ENCODE measurements at places on chromosomes 11 and 22.

GRCh38 chr11:69419662-69420395 is 61.6 kb upstream of the LINC01488 start:
- H3K4me3 ChIP-seq, result no peak overlapping the region
- H3K27me3 ChIP-seq, result peaks cover 5% of the 10 kb centered on the region
- H3K4me1 ChIP-seq, result no peaks in the 10 kb centered on the region

- no peaks in the 10 kb centered on the region for H3K27me3 ChIP-seq
- no peak overlapping the region for H3K27ac ChIP-seq
- H3K4me3 ChIP-seq, result no peak overlapping the region
- no peak for DNase-seq
- H3K4me1 ChIP-seq, result peaks cover 2% of the 10 kb centered on the region
Observed at GRCh38 chr11:2796508-2797113, 89.0 kb downstream of the CDKN1C start.

DNA sequence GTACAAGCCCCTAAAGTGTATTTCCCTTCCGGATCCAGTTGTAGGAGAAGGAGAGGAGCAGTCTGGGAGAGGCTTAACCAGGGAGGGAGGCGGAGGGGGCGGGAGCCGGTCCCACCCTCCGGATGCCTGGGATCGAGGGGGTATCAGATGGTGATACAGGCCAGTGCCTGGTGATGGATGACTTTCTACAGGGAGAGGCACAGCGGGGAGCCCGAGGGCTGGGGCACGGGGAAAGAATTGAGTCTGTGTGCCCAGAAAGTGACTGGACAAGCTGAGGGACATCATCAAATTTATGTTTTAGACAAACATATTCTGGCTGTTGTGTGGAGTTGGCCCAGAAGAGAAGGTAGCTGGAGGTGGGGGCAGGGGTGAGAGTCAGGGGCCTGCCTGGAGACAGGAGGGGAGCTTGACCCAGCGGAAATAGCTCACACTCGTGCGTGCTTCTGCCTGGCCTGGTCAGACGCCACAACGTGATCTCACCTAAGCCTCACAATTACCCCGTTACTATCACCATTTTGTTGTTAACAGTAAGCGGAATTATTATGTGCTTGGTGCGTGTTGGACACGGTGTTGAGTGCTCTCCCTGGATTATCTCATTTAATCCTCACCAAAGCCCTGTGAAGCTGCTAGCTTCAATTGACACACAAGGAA is 42.4 kb downstream of the AMPD3 start:
- no peak overlapping the region for H3K27ac ChIP-seq
- peaks cover 16% of the 10 kb centered on the region for H3K36me3 ChIP-seq
- DNase-seq, result no peak
- H3K4me1 ChIP-seq, result no peaks in the 10 kb centered on the region

DNA sequence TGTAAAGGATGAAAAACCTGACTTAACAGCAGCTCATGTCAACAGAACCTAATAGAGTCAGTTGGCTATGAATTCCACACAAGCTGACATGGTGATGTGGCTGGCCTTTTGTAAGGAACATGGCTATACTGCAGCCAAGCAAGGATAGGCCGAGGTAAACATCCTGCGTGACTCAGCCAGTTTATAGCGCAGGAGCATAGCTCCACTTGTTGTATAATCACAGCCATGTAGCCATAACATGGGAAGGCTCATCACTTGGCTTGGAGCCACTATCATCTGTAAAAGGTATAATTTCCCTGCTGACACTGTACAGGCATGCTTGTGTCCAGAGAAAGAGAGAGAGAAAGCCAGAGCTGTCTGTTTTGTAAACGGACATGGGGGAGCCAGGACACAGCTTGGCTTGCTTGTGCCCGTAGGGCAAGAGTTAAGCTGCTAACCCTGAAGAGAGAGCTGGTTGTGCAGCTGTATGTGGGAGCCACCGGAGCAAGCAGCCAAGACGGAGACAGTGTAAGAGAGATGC is 104.4 kb upstream of the PLET1 start:
- no peaks in the 10 kb centered on the region for H3K36me3 ChIP-seq
- no peaks in the 10 kb centered on the region for H3K4me1 ChIP-seq
- no peak overlapping the region for H3K27ac ChIP-seq

- no peak overlapping the region for H3K4me3 ChIP-seq
- peaks cover 26% of the 10 kb centered on the region for H3K4me1 ChIP-seq
- H3K27ac ChIP-seq, result no peak overlapping the region
- H3K27me3 ChIP-seq, result no peaks in the 10 kb centered on the region
Observed at GRCh38 chr11:2527621-2528291, 82.9 kb downstream of the KCNQ1 start.

DNA sequence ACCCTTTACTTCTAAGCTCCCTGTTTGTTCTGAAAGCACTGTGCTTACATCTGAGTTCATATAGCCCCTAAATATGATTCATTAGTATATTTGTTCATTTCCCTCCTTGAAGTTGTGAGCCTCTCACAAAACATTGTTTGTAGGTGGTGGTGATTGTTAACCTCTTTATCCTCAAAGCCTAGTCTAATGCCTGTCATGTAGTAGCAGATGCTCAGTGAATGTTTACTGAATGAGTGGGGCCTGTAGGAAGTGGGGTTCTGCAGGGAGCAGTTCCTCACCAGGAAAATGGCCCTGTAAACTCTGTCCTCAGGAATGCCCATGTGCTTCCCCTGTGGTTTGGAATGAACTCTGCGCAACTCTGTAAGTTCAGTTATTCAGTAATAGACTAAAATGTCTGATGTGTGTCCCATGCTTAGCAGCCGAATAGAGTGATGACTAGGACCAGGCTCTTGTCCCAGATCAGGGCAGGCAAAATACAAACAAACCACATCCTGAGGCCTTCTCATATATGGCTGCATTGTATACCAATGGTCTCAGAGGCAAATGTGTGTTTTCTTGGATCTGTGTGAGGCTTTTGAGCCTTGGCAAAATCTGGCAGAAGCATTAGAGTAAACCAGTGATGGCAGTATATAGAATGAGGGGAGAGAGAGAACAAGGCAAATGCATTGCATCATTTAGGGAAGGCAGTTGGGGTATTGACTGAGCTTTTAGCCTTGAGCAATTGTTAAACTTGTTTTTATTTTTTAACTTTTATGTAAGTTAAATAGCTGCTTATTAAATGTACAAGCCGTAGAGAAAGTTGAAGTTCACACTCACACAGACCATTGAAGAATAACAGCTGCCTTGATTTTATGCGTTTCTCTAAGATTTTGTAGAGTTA is 91.4 kb upstream of the BIRC3 start:
- no peak overlapping the region for H3K27ac ChIP-seq
- H3K4me3 ChIP-seq, result no peak overlapping the region
- no peak for DNase-seq
- H3K36me3 ChIP-seq, result no peaks in the 10 kb centered on the region
- peaks cover 4% of the 10 kb centered on the region for H3K27me3 ChIP-seq

GRCh38 chr22:37552524-37553163 is 7.6 kb upstream of the CDC42EP1 start:
- H3K27ac ChIP-seq, result no peak overlapping the region
- H3K27me3 ChIP-seq, result peaks cover 18% of the 10 kb centered on the region
- no peaks in the 10 kb centered on the region for H3K36me3 ChIP-seq
- no peaks in the 10 kb centered on the region for H3K4me1 ChIP-seq
- no peak overlapping the region for H3K4me3 ChIP-seq

GRCh38 chr11:14105446-14105845 is 142.9 kb downstream of the SPON1 start:
- DNase-seq, result no peak
- H3K27ac ChIP-seq, result no peak overlapping the region
- H3K27me3 ChIP-seq, result no peaks in the 10 kb centered on the region
- peaks cover 1% of the 10 kb centered on the region for H3K36me3 ChIP-seq
- H3K4me3 ChIP-seq, result no peak overlapping the region
- peaks cover 14% of the 10 kb centered on the region for H3K4me1 ChIP-seq

DNA sequence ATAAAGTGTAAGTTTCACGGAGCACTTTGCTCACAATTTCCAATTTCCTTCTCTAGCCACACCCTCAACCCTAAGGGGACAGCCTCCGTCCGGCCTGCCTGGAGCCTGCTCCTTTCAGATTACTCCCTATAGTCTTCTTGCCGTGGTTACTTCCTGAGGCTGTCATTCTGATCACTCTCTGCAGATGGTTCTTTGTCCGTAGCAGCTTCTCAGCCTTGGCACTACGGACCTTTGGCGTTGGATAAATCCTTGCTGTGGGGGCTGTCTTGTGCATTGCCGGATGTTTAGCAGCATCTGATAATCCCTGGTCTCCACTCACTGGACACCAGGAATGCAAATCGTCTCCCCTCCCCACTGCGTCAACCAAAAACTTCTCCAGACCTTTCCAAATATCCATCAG is 447.5 kb upstream of the KIRREL3 start:
- peaks cover 2% of the 10 kb centered on the region for H3K27me3 ChIP-seq
- no peak overlapping the region for H3K27ac ChIP-seq
- no peak for DNase-seq
- H3K4me1 ChIP-seq, result no peaks in the 10 kb centered on the region
- H3K36me3 ChIP-seq, result no peaks in the 10 kb centered on the region

- H3K27me3 ChIP-seq, result peaks cover 3% of the 10 kb centered on the region
- H3K27ac ChIP-seq, result no peak overlapping the region
- no peaks in the 10 kb centered on the region for H3K36me3 ChIP-seq
- DNase-seq, result no peak
- no peak overlapping the region for H3K4me3 ChIP-seq
Observed at GRCh38 chr22:44344407-44344806, 31.7 kb upstream of the SHISAL1 start.

- no peaks in the 10 kb centered on the region for H3K36me3 ChIP-seq
- no peak overlapping the region for H3K4me3 ChIP-seq
- no peak for DNase-seq
- peaks cover 16% of the 10 kb centered on the region for H3K4me1 ChIP-seq
Observed at GRCh38 chr11:33696931-33697638, 3.5 kb downstream of the C11orf91 start.

- no peaks in the 10 kb centered on the region for H3K4me1 ChIP-seq
- H3K4me3 ChIP-seq, result no peak overlapping the region
- no peak for DNase-seq
- H3K27ac ChIP-seq, result no peak overlapping the region
- H3K36me3 ChIP-seq, result no peaks in the 10 kb centered on the region
Observed at GRCh38 chr11:107631931-107632330, 41.0 kb downstream of the ELMOD1 start.

DNA sequence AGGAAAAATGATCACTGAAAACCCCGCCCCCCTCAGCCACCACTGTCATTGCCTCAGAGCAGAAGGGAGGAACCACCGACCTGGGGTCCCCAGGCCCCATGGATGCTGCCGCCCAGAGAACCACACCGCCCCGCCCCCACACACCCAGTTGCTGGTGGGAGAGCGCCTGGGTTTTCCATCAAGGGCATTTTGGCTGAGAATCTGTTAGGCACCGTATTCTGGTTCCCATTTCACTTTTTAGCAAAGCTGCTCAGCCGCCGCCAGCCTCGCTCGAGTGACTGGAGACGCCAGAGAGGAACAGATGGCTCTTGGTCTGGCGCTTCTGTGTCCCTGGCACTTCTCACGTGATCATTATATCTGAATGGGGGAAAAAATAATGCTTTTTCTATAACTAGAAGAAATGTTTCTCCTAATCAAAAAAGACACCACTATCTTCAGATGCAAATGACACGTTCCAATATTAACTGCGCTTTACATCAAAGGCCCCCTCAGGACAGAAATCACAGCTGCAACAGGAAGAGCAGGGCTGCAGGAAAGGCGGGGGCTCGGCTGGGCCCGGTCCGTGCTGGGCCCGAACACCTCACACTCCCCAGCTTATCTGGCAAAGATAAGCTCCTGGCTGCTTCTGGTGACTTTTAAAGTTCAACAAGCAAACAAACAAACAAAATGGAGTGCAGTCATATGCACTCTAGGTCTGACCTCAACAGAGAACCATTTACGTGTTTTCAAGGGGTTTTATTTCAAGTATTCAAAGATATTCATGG is 149.8 kb downstream of the MPPED1 start:
- DNase-seq, result no peak
- H3K27me3 ChIP-seq, result no peaks in the 10 kb centered on the region
- H3K36me3 ChIP-seq, result no peaks in the 10 kb centered on the region
- H3K4me3 ChIP-seq, result no peak overlapping the region

- no peak overlapping the region for H3K27ac ChIP-seq
- H3K4me1 ChIP-seq, result peaks cover 63% of the 10 kb centered on the region
- no peak overlapping the region for H3K4me3 ChIP-seq
- H3K27me3 ChIP-seq, result no peaks in the 10 kb centered on the region
Observed at GRCh38 chr11:65552388-65552951, 5.7 kb downstream of the LTBP3 start.

DNA sequence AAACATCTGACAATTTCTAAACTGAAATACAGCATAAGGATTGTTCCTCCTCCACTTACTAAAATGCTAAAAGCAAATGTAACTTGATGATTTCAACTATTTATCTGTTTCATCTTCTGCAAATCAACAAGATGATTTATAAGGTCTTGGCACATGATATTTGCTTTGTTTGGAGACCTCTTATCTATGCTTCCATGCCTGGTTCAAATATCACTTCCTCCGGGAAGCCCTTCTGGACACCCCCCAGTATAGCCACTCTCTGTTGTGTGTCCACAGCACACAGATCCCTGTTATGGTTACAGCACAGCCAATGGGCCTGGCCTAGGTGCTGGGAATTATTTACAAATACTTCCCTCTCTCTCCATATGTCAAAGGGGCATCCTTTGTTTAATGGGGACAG is 114.8 kb downstream of the C11orf58 start:
- H3K27ac ChIP-seq, result no peak overlapping the region
- no peaks in the 10 kb centered on the region for H3K4me1 ChIP-seq
- no peak for DNase-seq

- H3K4me3 ChIP-seq, result no peak overlapping the region
- no peaks in the 10 kb centered on the region for H3K36me3 ChIP-seq
- H3K27me3 ChIP-seq, result peaks cover 3% of the 10 kb centered on the region
- DNase-seq, result no peak
Observed at GRCh38 chr11:87425943-87426342, 388.2 kb downstream of the TMEM135 start.

- no peaks in the 10 kb centered on the region for H3K4me1 ChIP-seq
- H3K27ac ChIP-seq, result no peak overlapping the region
- DNase-seq, result no peak
Observed at GRCh38 chr22:16845465-16845864, 20.3 kb upstream of the XKR3 start.

- H3K4me3 ChIP-seq, result no peak overlapping the region
- no peak overlapping the region for H3K27ac ChIP-seq
- DNase-seq, result peak; percentile 43
- H3K4me1 ChIP-seq, result no peaks in the 10 kb centered on the region
- H3K27me3 ChIP-seq, result no peaks in the 10 kb centered on the region
Observed at GRCh38 chr11:129881570-129882170, 13.7 kb downstream of the NFRKB start.

- DNase-seq, result no peak
- no peak overlapping the region for H3K27ac ChIP-seq
- H3K4me3 ChIP-seq, result no peak overlapping the region
- no peaks in the 10 kb centered on the region for H3K4me1 ChIP-seq
- H3K27me3 ChIP-seq, result peaks cover 21% of the 10 kb centered on the region
Observed at GRCh38 chr11:20308601-20309000, 54.9 kb upstream of the HTATIP2 start.

Measured in activated naive CD8-positive, alpha-beta T cell treated with anti-CD3 and anti-CD28 coated beads for 36 hours (primary cell).